ENCODE measurements at places on chromosomes 7 and 10.
A peak's percentile ranks its signal among the peaks of the same experiment; 100 is the strongest.

DNA sequence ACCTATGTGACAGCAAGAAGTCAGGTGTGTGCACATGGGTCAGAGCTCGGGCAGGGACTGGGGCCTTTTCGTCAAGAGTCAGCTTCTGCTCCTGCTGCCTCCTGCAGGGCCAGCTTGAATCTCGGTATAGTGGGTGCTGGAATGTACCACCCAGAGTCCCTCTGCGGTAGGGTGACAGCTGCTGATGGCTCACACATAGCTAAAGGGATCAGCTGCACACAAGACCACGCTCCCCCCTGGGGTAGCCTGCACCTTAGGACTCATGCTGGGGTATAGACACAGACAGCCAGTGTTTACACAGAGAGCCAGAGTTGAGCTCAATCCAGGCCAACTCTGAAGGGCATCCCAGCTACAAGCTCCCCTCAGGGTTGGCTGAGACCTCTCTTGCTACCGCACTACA is 14.0 kb upstream of the COL13A1 start:
- no peak for DNase-seq

DNA sequence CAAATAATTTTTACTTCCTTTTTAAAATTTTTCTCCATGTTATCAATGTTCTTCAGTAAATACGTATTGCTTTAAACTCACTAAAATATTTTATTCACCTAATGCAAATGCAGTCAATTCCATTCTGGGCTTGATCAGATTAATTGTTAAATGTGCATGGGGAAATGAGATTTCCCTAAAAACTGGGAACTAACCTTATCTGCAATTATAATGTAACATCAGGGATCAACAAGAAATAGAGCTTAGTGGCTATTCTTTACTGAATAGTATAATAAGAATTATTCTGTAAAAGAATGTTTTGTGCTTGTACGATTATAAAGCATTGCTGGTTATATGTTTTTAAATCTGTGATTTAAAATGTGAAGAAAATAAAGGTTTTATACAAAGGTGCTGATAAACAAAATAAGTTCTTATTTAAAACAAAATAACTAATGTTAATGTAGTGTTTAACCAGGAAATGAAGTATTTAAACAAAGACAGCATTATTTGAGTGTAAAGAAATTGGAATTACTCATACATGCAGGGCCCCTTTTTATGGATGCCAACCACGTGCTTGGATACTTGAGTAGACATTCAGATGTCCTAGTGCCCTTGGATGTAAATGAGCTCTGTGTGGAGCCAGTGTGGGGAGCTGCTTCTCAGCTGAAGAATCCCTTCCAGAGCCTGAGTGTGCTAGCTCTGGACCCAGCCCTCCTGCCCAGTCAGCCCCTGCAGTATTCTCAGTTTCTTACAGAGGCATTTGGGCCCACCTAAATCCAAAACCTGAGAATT is 84.2 kb downstream of the REEP3 start:
- no peak for DNase-seq

DNA sequence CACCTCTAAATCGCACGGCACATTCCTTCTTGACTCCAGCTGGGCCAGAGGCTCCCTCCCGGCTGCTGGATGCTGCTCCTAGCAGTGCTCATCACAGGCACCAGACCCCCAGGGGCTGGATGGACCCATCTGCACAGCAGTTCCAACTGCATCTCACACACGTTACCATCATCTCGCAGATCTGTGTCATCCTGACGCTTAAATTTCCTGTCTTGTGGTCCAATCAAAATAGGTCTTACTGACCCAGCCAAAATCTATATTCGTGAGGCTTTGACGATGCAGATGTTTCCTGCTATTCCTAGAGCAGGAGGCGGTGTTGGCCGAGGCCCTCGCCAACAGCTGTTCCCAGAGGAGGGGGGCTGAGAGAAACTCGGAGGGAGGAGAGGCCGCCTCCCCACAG is 108.0 kb downstream of the MKI67 start:
- no peak for DNase-seq

DNA sequence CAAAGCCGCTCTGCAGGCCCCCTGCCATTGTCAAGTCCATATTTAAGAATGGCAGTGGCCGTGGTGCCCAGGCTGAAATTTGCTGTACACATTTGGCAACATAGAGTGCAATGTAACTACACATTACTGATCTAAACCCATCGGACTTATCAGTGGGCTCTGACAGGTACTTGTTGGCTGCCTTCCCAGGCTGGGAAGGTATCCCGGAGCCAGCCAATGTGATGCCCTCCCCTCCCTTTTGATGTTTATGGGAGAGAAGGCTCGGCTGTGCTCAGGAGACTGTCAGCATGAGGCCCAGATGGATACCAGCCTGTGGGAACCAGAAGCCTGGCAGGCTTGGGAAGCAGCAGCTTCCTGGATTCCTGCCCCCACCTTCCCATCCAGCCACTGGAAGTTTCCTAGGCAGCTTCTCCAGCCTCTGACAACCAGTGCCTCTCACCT is 146.1 kb upstream of the TCF7L2 start:
- no peak for DNase-seq

DNA sequence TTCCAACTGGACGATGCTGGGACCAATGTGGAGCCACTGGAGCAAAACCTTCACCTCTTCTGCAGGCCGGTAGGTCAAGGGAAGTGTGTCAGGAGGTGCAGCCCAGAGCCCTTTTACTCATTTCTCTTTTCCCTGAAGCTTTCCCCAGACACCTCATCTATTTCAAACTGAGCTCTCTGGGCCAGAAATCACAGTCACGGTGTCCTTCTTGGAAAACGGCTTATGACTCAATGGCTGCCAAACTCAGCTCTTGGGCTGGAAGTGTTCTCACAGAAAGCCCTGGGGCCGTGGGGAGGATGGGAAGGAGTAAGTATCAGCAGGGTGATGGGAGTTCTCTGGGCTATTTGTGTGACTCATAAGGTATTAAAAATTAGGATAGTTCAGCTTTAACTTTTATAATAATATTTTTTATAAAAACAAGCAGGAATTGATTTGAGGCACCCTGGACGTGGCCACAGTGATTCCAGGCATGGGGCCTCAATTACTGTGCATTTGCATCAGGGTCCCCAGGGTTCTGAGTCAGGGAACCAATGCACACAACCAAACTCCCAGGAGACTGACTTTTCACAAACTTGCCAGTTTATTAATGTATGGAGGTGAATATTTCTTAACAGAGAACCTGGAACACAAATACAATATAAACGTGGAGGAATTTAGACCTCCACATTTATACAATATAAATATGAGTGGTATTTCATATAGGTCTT is 187.4 kb upstream of the TMEM72 start:
- peak; percentile 98 for DNase-seq

Data from stromal cell of bone marrow (primary cell).